ENCODE measurements at places on chromosomes 4 and X.

- DNase-seq, result no peak
These were observed 451.5 kb upstream of the FAM241A start for GRCh38 chr4:111693758-111694157.

- no peak for DNase-seq
These were observed 93.6 kb downstream of the PDLIM5 start for GRCh38 chr4:94545296-94545695.

- no peak for DNase-seq
These were observed 37.1 kb downstream of the VEGFC start for GRCh38 chr4:176755613-176756012.

- no peak for DNase-seq
These were observed 90.3 kb downstream of the COMMD8 start for GRCh38 chr4:47373174-47373573.

DNA sequence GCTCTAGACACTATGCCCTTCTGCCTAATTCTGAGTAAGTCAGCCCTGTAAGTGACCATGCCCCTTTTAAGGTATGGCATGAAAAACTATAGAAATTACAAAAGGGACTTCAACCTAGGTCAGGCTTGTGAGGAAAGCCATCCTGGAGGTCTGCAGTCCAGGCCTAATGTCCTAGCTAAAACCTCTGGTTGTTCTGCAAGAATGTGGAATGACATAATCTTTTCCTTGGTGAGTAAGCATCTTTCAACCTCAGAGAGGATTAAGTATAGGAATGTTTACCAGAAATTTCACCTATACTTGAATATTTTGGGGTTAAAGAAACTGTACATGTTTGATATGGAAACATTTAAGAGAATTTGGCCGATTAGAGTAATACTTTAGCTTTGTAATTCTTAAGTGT, 23.8 kb upstream of the HPSE start:
- no peak for DNase-seq

GRCh38 chrX:40009462-40009851, 88.3 kb downstream of the BCOR start:
- no peak for DNase-seq

DNA sequence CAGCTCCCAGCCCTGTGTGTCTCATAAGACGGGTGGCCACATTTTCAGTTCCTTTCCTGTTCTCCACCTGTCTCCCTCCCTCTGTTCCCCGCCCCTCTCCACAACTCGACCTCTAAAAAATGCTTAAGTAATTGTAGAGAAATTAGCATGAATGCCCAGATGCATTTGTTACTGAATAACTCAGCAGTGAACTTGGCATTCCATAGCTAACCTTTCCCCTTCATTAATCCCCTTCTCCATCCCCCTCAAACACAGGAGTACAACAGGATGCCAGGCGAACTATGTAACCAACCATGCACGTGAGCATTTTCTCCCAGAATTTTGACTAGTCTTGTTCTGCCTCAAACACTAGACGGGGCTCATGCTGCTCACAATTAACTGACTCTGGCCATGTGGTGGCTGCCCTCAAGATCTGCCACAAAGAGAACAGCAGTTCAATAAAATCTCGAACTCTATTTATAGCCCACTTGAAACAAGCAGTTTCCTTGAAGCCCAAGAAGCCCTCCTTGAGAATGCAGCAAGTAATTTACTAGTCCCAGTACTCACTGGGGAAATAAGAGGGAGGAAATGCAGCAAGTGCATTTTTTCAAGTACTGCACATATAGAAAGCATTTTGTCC, 351.2 kb downstream of the ARHGAP24 start:
- peak; percentile 35 for DNase-seq

- DNase-seq, result no peak
These were observed 2.9 kb upstream of the GRPR start for GRCh38 chrX:16120431-16120830.

- peak; percentile 6 for DNase-seq
These were observed 12.0 kb downstream of the MAB21L2 start for GRCh38 chr4:150593996-150594395.

- DNase-seq, result no peak
These were observed 53.8 kb downstream of the HADH start for GRCh38 chr4:108043526-108043925.

DNA sequence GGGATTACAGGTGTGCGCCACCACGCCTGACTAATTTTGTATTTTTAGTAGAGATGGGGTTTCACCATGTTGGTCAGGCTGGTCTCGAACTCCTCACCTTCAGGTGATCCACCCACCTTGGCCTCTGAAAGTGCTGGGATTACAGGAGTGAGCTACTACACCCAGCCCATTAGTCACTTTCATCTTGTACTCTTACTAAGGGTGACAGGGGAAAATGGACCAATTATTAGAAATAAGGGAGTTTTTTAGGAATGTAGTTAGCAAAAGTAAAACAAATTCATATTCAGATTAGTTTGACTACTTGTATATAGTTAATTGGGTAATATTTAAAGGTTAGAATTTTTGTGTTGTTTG, 26.1 kb downstream of the SMARCA5 start:
- no peak for DNase-seq

- DNase-seq, result no peak
These were observed 1004.7 kb upstream of the LCORL start for GRCh38 chr4:19026281-19026680.

- DNase-seq, result peak; percentile 63
These were observed 249.6 kb downstream of the OPHN1 start for GRCh38 chrX:68183612-68184214.

- DNase-seq, result no peak
These were observed 48.0 kb downstream of the SH3RF1 start for GRCh38 chr4:169222761-169223160.

DNA sequence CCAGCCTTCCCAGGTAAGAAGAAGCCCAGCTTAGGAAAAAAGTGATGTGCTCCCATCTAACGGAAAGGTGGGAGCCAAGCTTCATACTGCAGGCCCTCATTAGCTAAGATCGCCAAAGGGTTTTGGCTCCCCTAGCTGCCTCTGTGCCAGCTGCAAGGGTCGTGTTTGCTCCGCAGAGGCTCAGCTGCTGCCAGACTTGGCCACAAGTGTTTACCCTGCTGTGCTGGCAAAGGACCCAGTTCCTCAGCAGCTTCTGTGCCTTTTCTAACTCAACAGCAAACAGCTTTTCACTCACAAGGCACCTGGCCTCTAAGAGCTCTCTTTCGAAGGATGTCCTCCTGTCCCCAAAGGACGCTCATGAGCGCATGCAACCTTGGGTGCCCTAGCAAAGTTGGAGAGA, 12.2 kb upstream of the VMA21 start:
- DNase-seq, result no peak

DNA sequence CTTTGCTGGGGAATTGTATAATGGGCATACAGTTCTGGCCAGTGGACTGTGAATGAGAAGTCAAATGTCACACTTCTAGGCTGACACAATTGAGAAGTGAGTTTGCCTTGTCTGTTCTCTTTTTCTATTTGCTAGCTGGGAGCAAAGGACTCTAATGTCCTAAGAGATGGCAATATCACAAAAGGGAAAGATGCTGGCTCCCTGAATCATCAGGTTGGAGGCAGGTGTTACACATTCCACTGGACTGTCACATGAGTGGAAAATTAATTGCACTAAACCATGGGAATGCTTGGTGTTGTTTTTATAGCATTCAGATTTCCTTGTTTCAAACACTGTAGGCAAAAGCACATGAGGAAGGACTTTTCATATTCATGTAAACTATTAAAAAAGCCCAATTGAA, 388.3 kb downstream of the ADAM29 start:
- no peak for DNase-seq

- no peak for DNase-seq
These were observed 113.4 kb downstream of the BCOR start for GRCh38 chrX:39984191-39984956.

GRCh38 chrX:110046971-110047370, 44.1 kb downstream of the TMEM164 start:
- DNase-seq, result no peak

- DNase-seq, result no peak
These were observed 33.8 kb downstream of the THOC2 start for GRCh38 chrX:123698979-123699520.

DNA sequence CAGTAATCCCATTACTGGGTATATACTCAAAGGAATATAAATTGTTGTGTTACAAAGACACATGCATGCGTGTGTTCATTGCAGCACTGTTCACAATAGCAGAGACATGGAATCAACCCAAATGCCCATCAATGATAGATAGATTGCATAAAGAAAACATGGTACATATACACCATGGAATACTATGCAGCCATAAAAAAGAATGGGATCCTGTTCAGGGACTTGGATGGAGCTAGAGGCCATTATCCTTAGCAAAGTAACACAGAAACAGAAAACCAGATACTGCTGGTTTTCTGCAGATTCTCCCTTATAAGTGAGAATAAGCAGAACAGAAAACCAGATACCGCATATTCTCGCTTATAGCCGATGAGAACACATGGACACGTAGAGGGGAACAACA, 43.5 kb downstream of the FAM193A start:
- no peak for DNase-seq

GRCh38 chrX:23066588-23067281, 67.0 kb downstream of the DDX53 start:
- DNase-seq, result no peak

- no peak for DNase-seq
These were observed 700 bp downstream of the SLC26A1 start for GRCh38 chr4:992297-993110.

- no peak for DNase-seq
These were observed 19.7 kb downstream of the SHOX start for GRCh38 chrX:650324-650723.

DNA sequence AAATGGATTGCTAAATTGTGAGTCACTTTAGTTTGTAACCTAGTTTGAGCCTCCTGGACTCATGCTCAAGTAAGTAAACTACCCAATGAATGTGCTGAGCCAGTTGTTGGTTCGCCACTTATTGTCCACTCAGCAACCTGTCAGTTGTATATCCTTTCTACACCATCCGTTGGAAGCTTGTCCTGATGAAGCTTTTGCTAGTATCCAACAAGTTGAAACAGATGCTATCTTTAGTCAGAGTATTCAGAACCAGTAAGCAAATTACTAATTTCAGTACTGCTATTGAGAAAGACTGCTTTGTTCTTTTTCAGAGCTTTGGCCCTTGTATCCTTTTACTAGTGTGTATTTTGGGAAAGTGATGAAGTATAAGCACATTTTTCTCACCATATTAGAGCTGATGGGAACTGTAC, 4.3 kb upstream of the NAA15 start:
- DNase-seq, result no peak

- DNase-seq, result no peak
These were observed 689.0 kb downstream of the GRID2 start for GRCh38 chr4:92992758-92993157.

DNA sequence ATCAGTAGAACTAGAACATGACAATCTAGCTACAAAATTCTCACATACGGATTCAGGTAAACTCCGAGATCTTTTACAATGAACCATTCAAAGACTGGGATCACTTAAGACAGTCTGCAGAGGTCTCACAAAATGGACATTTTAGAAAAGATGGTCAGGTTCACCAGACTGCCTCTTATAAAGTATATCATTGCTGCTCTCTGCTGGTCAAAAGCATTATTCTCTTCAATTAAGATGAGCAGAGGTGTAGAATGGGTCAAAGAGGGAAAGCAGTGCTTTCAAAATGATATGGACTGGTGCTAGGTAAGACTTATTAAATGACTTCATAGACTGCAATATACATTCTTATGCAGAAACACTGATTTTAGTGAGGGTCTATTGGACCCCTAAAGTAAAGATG, 434.7 kb downstream of the PACRGL start:
- peak; percentile 3 for DNase-seq

DNA sequence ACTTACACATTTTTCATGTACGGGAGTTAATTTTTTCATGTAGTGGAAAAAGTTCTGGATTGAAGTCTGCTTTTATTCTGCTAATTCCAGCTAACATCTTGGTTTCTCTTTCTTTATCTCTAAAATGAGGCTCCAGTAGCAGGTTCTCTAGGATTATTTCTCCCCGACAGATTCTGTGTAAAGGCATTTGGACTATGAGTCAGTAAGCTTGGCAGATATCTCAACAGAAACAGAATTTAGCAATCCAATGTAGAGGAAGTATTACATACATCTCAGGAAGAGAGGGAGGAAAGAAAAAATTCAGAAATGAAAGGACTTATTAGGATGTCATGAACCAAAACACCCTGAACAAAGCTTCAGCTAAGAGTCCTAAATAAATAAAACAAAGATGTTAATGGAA, 1682.3 kb upstream of the TENM3 start:
- no peak for DNase-seq

DNA sequence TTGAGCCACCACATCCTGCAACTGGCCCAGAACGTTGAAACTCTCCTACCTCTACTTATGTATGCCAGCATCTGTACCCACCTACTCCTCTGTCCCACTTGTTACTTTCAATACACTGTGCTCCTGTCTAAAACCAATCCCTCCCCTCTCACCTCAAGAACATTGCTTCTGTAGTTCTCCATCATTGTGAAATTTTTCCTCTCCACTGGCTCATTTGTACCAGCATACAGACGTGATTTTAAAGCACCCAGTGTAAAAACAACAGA, 25.5 kb upstream of the USO1 start:
- DNase-seq, result no peak

- no peak for DNase-seq
These were observed 33.4 kb downstream of the ANXA3 start for GRCh38 chr4:78584863-78585547.

DNA sequence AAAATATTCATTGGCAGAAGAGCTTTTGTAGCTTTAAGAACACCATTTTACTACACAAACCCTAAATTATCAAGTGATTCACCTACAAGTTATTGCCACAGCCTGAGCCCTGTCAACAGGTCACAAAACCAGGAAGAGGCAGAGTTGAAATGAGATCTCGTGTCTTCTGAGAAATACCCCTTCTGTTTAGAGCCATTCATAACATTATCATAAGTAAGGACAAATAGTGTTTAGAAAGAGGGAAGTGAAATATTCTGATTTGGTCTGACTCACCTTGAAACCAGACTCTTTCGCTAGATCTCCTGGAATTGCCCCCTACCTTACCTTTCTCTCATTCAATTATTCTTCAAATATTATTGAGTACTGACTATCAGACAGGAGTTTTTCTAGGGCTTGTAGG, 5.9 kb downstream of the ETDB start:
- DNase-seq, result peak; percentile 39

Measured in KBM-7 (cell line).